MG63 (cell line): ENCODE measurements at places on chromosomes 11 and 22. TPM values are rescaled to one million over a fixed set of nuclear protein-coding genes. Genes with fewer than 3 reads are reported as not detected.

PHOX2A gene
- total RNA-seq: not detected in 2 replicates

BCO2 gene
- 0.54 and 1.1 TPM in 2 replicates for total RNA-seq

NEFH gene
- total RNA-seq: not detected in 2 replicates

HBB gene
- not detected in 2 replicates for total RNA-seq

NAV2 gene
- 3.7 and 5.0 TPM in 2 replicates for total RNA-seq

C22orf42 gene
- total RNA-seq: not detected in 2 replicates

GRM5 gene
- not detected in 2 replicates for total RNA-seq

GDPD4 gene
- total RNA-seq: not detected in 2 replicates

OLFML1 gene
- not detected in 2 replicates for total RNA-seq

FLRT1 gene
- total RNA-seq: 0.25 TPM in 1 of 2 replicates, not detected in the other

ARHGAP32 gene
- total RNA-seq: 2.8 and 3.8 TPM in 2 replicates

VWA5A gene
- 0.59 and 0.95 TPM in 2 replicates for total RNA-seq

CATSPER1 gene
- 2.4 TPM in 1 of 2 replicates, not detected in the other for total RNA-seq

TTC28 gene
- total RNA-seq: 2.9 and 3.1 TPM in 2 replicates

CCDC73 gene
- total RNA-seq: not detected in 2 replicates

RELT gene
- total RNA-seq: 3.2 and 5.0 TPM in 2 replicates

KLHL35 gene
- 0.12 and 3.9 TPM in 2 replicates for total RNA-seq

PATE1 gene
- not detected in 2 replicates for total RNA-seq

RIMBP3B gene
- total RNA-seq: 0.03 and 1.3 TPM in 2 replicates

NLRP6 gene
- not detected in 2 replicates for total RNA-seq
